ENCODE measurements at places on chromosomes 13 and 19.

DNA sequence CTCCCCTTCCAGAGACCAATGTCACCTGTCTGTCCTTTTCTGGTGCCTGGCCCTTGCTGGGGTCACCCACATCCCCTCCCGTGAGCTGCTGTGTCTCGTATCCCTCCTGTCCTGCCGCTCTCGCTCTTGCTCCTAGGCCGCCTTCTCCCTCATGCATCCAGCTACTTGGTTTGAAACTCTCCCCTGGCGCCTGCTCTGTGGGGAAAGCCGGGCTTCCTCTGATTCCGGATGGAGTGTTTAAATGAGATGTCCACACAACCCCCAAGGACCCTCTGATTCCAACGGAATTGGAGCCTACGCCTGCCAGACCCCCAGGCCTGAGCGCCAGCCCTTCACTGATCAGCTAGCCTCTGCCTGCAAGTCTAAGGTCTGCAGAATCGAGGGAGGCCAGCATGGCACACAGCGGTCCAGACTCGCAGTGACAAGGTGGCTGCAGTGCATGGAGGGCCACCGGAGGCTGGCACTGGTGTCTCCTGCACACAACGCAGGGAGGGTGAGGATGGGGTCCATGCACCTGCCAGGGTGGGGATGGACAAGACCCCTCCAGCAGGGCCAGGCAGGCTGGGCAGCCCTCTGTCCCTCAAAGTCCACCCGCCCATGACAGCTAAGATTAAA, 47.2 kb downstream of the RFX2 start:
- DNase-seq: no peak

GRCh38 chr13:41364043-41364442, 53.0 kb downstream of the NAA16 start:
- no peak for DNase-seq

DNA sequence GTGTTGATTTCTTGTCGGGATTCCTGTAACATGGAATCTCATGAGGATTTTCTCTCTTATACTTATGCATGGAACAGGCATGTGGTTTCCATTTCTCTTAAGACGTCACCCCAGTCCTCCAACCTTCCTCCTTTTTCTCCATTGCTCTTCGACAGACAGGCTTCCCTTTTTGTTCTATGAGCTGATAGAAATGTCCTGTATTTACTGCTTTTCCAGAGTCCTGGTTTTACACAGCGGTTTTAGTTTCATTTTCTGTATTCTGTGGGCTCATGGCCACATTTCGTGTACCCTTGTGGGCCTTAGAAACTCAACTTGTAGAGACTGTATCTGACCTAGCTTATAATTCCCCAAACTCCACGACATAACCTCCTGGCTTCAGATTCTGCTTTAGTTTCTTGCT, 113.1 kb downstream of the PAN3 start:
- no peak for DNase-seq

- no peak for DNase-seq
Measured at GRCh38 chr19:5115771-5116202, 146.9 kb downstream of the KDM4B start.

DNA sequence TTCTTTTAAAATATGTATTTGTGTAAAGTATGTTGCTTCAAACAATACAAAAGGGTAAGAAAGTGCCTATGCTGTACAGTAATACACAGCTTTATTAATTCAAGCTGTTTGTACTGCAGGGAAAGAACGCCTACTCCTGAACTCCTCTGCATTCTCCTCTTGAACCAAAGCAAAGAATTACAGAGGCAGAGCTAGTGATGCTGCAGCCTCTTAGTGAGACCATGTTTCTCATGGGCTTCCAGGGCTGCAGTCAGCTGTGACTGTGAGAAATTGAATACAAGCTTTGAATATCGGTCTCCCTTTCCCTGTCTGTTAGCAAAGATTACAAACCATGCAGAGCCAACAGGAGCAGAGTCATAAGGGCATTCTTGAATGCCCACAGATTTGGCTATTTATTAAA, 248.5 kb downstream of the SLITRK1 start:
- no peak for DNase-seq

Measured in T-helper 17 cell (primary cell).